ENCODE measurements at places on chromosomes 5 and 9. TPM values are rescaled to one million over a fixed set of nuclear protein-coding genes. Genes with fewer than 3 reads are reported as not detected.

The PCDHGA9 gene
- 3.2 TPM for polyA plus RNA-seq

The LRRTM2 gene
- polyA plus RNA-seq: 2.8 TPM

GRCh38 chr5:36787365-36788093 lies 89.0 kb upstream of the NIPBL start:
- no peak for DNase-seq

- DNase-seq: no peak
Observed at GRCh38 chr9:10447036-10447435, 165.8 kb downstream of the PTPRD start.

Data from brain (organoid and tissue), 16 donors.